Hair follicular keratinocyte (primary cell): ENCODE measurements at places on chromosomes 7 and 10. TPM values are rescaled to one million over a fixed set of nuclear protein-coding genes. Genes with fewer than 3 reads are reported as not detected.

Gene KLF14
- not detected in 2 replicates for total RNA-seq

Gene SPDYE2
- total RNA-seq = not detected in 2 replicates

Gene DGKI
- total RNA-seq = under 0.01 TPM in 1 of 2 replicates, not detected in the other

Gene XRCC2
- total RNA-seq = 2.3 and 4.6 TPM in 2 replicates

Gene SLC35G1
- 3.1 and 6.0 TPM in 2 replicates for total RNA-seq

Gene ANKRD2
- 1.0 and 3.0 TPM in 2 replicates for total RNA-seq

Gene LGI1
- total RNA-seq = not detected in 2 replicates

Gene PEX1
- total RNA-seq = 12.2 and 12.7 TPM in 2 replicates

Gene FRAT1
- total RNA-seq = 0.27 and 1.6 TPM in 2 replicates

Gene LIPN
- not detected in 2 replicates for total RNA-seq

Gene ZFYVE27
- total RNA-seq = 11.6 and 15.9 TPM in 2 replicates

Gene SPDYE6
- not detected in 2 replicates for total RNA-seq

Gene RTKN2
- 0.70 and 0.99 TPM in 2 replicates for total RNA-seq

Gene MSS51
- total RNA-seq = 0.31 and 0.57 TPM in 2 replicates

Gene RBP3
- not detected in 2 replicates for total RNA-seq
